Hindlimb muscle (tissue), 1 donor: ENCODE measurements at places on chromosomes 7 and 10. TPM values are rescaled to one million over a fixed set of nuclear protein-coding genes. Genes with fewer than 3 reads are reported as not detected.

GRCh38 chr10:68047122-68047521, 28.0 kb downstream of the HERC4 start:
- no peak for DNase-seq

The FGFBP3 gene
- polyA plus RNA-seq, result 1.9 TPM

GRCh38 chr7:13603661-13604060, 385.8 kb downstream of the ETV1 start:
- no peak for DNase-seq

DNA sequence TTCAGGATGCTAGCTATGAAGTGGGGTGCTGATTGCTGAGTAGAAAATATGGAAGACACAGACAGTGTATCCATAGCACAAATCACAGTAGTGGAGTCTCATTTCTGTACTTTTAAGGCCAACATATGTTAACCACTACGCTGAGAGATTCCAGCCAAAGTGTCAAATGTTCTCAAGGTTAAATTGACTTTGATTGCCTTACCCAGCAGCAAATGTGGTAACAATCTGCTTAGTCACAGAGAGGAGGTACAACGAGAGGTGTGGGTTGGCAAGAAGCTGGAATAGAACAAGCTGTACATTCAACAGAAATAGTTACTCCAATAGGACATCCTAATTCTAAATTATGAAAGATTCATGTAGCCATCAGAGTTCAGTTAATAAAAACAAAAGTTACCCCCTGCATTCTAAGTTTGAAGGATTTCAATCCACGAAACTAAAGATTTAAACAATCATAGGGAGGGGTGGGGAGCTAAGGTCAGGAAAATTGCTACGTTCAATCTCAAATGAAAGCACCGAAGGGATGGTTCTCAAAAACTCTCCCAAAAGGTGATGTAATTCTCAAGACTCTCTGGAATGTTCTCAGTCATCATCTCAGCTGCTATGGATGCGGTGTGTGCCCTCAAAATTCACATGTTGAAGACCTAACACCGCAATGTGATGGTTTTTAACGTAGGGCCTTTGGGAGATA, 137.0 kb downstream of the ETV1 start:
- no peak for DNase-seq

The TEX47 gene
- not detected for polyA plus RNA-seq

- no peak for DNase-seq
Observed at GRCh38 chr10:36416513-36416912, 708.9 kb upstream of the ANKRD30A start.

DNA sequence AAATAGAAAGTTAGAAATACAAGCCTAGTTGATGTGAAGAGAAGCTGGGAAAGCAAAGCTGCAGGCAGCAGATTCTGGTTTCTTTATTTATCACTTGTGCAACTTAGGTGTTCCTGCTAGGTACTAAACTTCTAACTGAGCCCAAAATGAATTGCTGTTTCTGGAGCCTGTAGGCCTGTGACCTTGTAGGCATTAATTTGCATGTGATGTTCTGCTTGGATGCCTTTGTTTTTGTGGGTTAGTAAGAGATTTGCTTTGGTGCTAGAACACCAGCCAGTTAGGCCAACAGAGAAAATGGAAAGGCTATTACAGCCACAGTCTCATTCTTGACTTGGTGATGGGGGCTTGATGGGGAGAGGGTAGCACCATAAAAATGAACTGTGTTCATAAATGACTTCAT, 370.7 kb downstream of the PPP1R3A start:
- no peak for DNase-seq

The ABLIM1 gene
- polyA plus RNA-seq, result 43.9 TPM

DNA sequence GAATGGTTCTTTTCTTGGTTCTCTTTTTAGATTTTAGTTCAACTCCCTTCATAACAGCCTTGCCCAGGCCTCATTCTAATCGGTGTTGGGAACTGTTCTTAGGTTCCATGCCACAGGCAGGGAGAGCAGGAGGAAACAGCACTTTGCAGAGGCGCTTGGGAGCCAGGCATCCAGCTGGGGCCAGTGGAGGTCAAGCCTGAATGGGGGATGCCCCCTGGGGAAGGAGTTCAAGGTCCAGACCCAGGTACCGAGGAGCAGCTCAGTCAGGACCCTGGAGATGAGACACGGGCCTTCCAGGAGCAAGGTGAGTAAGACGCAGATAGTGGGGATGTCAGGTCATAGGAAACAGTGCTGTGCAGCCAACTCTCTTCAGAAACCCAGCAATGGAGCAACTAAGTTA, 4.5 kb downstream of the ZSCAN25 start:
- DNase-seq, result no peak

DNA sequence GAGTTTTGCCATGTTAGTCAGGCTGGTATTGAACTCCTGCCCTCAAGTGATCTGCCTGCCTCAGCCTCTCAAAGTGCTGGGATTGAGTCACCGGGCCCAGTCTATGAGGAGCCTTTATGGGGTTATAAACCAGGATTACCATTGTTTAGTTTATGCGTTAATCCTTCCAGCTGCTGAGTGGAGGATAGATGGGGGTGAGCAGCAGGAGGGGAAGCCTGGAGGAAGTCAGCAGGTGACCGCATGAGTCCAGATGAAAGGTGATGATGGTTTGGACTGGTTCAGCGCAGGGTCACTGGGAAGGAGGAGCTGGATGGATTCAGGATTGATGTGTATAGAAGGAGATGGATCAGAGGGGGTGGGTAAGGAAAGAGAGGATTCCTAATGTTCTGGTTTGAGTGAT, 197.1 kb downstream of the ADAM12 start:
- DNase-seq, result no peak

- no peak for DNase-seq
Observed at GRCh38 chr7:69858471-69858870, 260.2 kb downstream of the AUTS2 start.

GRCh38 chr7:27169658-27170425, 4.3 kb downstream of the HOXA10 start:
- no peak for DNase-seq

- no peak for DNase-seq
Observed at GRCh38 chr10:787933-788651, 98.6 kb upstream of the DIP2C start.

- peak; percentile 23 for DNase-seq
Observed at GRCh38 chr7:112880818-112881418, 90.7 kb upstream of the TMEM168 start.

DNA sequence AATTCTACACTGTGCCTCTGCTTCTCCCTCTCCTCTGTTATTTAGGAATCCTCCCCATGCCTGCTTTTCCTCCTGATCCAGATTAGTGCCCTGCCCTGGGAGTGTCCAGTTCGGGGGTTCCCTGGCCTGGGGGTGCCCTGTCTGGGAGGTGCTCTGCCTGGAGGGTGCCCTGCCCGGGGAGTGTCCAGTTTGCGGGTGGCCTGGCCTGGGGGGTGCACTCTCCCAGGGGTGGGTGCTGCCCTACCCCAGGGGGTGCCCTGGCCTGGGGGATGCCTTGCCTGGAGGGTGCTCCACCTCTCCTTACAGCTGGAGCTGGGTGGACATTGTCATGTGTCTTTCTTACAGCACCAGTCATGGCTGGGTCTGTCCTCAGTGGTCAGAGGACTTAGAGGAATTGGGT, 20.2 kb downstream of the RAMP3 start:
- DNase-seq, result no peak

The UBTD1 gene
- 17.1 TPM for polyA plus RNA-seq

DNA sequence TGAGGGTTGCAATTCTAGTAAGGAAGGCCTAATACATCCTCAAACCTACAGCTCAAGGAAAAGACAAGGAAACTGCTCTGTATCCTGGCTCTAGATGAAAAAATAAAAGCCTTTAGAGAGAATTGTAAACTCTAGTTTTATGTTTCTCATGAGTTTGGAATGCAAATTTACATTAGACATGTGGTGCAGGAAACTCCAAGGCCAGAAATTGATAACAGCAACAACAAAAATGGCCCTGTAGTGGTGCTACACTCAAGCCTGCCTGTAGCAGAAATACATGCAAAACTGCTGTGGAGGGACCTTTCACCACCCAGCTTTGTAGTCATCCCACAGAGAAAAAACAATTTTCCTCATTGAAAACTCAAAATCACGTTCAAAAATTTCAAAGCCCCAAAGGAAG, 546.7 kb upstream of the LRRN3 start:
- no peak for DNase-seq

GRCh38 chr10:93357680-93358079, 124.5 kb downstream of the MYOF start:
- DNase-seq, result no peak

- no peak for DNase-seq
Observed at GRCh38 chr7:27248911-27249723, 6.5 kb downstream of the EVX1 start.

DNA sequence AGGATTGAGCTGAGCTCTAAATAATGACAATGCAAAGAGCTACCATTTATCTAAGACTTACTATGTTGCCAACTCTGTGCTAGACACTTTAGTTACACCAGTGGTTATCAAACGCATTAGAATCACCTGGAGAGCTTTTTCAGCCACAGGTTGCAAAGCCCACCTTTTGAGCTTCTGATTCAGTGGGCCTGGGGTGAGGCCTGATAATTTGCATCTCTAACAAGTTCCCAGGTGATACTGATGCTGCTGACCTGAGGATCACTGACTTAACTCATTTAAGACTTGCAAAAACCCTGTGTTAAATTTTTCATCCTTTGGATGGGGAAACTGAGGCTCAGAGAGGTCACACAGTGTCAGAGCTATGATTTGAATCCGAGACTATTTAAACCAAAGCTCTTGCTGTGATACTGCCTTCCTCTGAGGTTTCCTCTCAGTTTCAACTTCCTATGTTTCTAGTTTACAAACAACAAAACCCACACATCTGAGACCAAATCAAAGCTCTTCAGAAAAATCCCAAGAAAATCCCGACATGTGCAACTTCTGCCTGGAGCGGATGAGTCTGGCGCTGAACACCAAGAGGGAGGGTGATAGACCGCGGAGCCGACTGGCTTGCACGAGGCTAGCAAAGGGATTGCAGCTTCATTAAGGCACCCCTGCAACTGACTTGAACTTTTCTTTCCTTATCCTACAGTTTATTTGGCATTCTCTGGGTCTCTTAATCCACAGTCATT, 124.9 kb downstream of the CYP26A1 start:
- peak; percentile 70 for DNase-seq

DNA sequence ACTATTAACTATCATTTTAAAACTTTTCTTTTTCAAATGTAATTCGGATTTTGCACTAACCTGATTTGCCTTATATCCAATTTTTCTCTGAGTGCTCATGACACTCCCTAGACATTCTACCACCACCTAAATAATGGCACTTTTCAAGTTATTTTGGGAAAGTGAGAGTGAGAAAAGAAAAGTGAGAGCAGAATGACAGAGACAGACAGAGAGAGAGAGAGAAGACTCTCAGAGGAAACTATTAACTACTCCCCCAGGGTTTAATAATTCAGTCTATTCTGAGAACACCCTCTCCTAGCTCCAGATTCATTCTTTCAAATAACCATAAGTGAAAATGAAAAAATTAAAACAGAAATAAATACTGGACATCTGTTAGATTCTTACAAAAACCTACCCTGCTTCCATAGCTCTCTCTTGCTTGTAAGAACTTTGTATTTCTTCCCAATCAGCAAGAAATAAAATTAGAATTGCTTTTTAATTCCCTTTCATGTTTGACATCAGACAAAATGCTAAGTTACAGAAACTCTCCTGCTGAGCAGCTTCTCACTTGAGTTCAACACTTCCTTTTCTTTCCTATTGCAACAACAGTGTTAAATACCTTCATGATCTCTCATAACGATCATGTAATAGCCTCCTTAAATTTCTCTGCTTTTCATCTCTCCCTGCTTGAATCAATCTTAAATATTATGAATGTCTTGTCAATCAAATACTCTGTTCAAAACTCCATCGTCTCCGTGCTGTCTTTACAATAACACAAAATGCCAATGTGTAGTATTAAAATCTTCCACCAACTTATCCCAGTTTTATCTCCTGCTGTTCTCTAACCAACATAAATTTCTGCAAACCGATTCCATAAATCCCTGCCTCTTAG, 191.7 kb downstream of the SEMA3E start:
- no peak for DNase-seq
